ENCODE measurements at places on chromosomes 4 and X.

GRCh38 chrX:118761939-118762707, 34.7 kb downstream of the IL13RA1 start:
- no peak overlapping the region for H3K27ac ChIP-seq
- no peaks in the 10 kb centered on the region for H3K36me3 ChIP-seq

GRCh38 chrX:74242050-74242449, 61.9 kb upstream of the ZCCHC13 start:
- H3K36me3 ChIP-seq, result peaks cover 23% of the 10 kb centered on the region
- no peak overlapping the region for H3K27ac ChIP-seq
- H3K4me3 ChIP-seq, result no peak overlapping the region

DNA sequence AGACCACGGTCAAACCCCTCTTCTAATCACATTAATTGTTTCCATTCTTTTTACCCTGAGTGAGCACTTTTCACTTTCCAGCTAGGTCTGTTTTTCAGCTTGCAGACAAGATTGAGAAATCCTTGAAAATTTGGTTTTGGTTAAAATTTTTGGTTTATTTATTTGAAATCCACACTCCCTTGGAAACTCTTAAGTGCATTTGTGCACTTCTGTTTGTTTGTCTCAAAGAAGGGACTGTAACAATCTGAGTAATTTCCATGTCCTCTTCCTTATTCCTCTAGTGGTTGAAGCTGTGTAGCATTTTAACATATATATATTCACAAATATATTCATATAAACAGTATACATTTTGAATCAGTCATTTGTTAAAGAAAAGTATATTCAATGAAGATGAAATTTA, 333.3 kb downstream of the ANK2 start:
- DNase-seq, result no peak
- H3K36me3 ChIP-seq, result no peaks in the 10 kb centered on the region
- H3K27me3 ChIP-seq, result no peaks in the 10 kb centered on the region
- no peak overlapping the region for H3K27ac ChIP-seq
- H3K4me3 ChIP-seq, result no peak overlapping the region

DNA sequence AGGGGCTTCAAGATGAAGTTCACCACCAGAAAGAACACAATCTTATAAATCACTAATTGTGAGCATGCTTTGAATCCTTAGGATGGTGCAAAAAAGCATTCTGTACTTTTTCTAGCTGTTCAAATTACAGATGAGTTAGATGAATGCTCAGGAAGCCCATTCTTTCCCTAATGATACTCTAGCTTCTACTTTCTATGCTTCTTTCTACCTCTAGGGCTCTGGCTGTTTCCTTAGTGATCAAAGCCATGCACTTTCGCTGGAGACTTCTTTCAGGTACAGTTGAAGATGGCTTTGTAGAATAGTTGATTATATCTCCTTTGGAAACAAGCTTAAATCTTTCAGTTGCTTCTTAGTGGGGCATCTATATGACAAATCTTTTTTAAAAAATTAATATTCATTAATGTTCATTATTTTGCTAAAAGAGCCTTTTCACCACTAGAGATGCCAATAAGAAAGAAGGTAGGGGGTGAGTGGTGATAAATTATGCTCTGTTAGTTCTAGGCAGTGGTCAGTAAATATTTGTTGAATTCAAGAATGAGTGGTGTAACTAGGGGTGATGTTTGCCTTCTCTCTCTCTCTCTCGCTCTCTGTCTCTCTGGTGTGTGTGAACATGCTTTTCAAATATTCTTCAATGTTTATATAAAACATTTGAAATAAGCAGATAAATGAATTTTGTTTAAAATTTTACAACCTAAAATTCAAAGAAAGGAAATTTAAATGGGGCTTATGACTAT, 169.4 kb downstream of the GLUD2 start:
- no peak overlapping the region for H3K27ac ChIP-seq
- no peak for DNase-seq
- H3K4me3 ChIP-seq, result no peak overlapping the region
- H3K36me3 ChIP-seq, result no peaks in the 10 kb centered on the region

GRCh38 chrX:9905288-9905687, 61.9 kb upstream of the CLDN34 start:
- DNase-seq, result no peak
- no peak overlapping the region for H3K27ac ChIP-seq
- no peaks in the 10 kb centered on the region for H3K36me3 ChIP-seq
- H3K4me1 ChIP-seq, result no peaks in the 10 kb centered on the region

DNA sequence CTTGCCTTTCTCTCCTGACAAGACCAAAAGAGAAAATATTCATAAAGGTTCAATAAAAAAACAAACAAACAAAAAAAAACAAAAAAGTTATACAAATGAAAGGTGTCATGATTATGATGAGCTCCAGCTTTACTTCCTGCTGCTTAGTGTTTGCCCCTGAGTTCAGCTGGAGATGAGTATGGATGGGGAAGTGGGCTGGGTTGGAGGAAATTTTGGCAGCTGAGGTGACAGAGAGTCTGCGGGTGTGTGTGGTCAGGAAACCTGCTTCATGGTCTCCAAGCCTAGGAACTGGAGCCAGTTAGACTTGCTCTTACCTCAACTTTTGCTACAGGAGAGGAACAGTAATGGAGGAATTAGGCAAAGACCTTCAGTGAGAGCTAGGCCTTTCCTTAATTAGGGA, 4.3 kb upstream of the CYSLTR1 start:
- no peaks in the 10 kb centered on the region for H3K36me3 ChIP-seq
- no peak overlapping the region for H3K27ac ChIP-seq
- H3K4me3 ChIP-seq, result no peak overlapping the region

DNA sequence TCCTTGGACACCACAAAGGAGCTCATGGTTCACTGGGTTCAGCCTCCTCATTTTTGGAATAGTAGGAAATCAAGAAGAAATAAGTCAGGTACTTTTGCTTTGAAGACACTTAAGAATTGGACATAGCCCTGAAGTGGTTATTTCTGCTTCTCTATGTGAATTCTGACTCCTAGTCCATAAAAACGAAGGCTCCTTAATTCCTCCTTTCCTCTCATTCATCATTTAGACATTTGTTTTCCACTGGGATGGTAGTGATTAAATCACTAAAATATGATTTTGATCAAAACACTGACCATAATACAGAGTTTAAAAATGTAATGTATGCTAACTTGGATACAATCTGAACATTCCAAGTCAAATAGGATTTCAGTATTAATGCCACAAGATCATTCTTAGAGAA, 34.7 kb upstream of the CYP2U1 start:
- no peaks in the 10 kb centered on the region for H3K36me3 ChIP-seq
- H3K27ac ChIP-seq, result no peak overlapping the region
- peaks cover 2% of the 10 kb centered on the region for H3K27me3 ChIP-seq
- no peaks in the 10 kb centered on the region for H3K4me1 ChIP-seq

- H3K27me3 ChIP-seq, result peaks cover 3% of the 10 kb centered on the region
- H3K36me3 ChIP-seq, result no peaks in the 10 kb centered on the region
- no peak overlapping the region for H3K4me3 ChIP-seq
- H3K27ac ChIP-seq, result no peak overlapping the region
- H3K4me1 ChIP-seq, result no peaks in the 10 kb centered on the region
Observed at GRCh38 chr4:169810325-169811323, 52.9 kb upstream of the HPF1 start.

DNA sequence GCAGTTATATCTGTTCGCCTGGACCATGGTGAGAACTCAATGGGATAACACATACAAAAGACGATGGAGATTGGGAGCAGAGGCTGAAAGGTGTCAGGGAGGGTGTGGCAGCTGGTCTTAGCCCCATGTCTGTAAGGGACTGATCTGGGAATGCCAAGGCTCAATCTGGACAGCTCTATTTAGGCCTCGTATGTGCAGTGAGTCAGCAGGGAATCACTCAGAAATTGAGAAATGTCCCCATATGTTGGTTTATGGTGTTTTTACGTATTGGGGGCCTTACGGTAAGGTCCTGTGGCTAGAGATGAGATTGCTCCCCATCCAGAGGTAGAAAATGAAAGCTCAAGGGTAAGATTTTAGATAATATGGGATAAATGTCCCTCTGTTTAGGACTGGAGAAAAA, 71.4 kb upstream of the TTC29 start:
- no peak for DNase-seq
- no peak overlapping the region for H3K4me3 ChIP-seq
- H3K36me3 ChIP-seq, result no peaks in the 10 kb centered on the region

Measured in T-cell (primary cell).